Stimulated activated CD8-positive, alpha-beta memory T cell treated with anti-CD3 and anti-CD28 coated beads, Interleukin-12 subunit alpha, Interleukin-12 subunit beta, amount 100 ng/mL, for 4 hours (primary cell): ENCODE measurements at places on chromosomes 4 and X.

DNA sequence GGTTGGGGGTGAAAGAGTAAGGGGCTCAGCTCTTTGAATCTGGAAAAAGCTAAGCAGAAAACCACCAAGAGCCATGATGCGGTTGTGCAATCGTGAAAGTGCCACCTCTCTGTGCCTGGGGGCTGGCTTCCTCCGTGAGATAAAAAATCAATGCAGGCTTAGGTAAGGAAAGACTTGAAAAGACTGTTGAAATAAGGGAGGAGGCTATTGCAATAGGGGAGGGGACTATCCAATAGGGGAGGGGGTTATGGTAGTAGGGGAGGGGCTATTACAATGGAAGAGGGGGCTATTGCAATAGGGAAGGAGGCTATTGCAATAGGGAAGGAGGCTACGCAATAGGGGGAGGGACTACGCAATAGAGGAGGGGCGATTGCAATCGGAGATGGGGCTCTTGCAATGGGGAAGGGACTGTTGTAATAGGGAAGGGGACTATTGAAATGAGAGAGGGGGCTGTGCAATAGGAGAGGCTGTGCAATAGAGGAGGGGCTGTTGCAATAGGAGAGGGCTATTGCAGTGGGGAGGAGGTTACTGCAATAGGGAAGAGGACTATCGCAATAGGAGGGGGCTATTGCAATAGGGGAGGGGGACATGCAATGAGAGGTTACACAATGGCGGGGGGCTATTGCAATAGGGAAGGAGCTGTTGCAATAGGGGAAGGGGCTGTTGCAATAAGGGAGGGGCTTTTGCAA lies 162.3 kb upstream of the PSAPL1 start:
- no peak for DNase-seq

GRCh38 chr4:97984545-97985131 lies 158.6 kb downstream of the STPG2 start:
- DNase-seq = no peak

GRCh38 chrX:19579485-19579884 lies 64.2 kb upstream of the MAP3K15 start:
- DNase-seq = no peak

- no peak for DNase-seq
These were observed 76.8 kb upstream of the GC start for GRCh38 chr4:71860643-71861042.

- DNase-seq = no peak
These were observed 10.7 kb upstream of the ADH5 start for GRCh38 chr4:99099311-99099710.

- DNase-seq = no peak
These were observed 150.1 kb downstream of the HNRNPD start for GRCh38 chr4:82223715-82224114.

GRCh38 chrX:150762258-150763165 lies 69.3 kb downstream of the MTMR1 start:
- no peak for DNase-seq

- no peak for DNase-seq
These were observed at the start of gene COL4A6 for GRCh38 chrX:108438110-108438623. COL4A6 (minus strand) TSS chrX:108438422; CDS start chrX:108438196, 226 bp downstream.

- DNase-seq = no peak
These were observed 1972.6 kb downstream of the ARAP2 start for GRCh38 chr4:34271479-34272355.

GRCh38 chr4:158535130-158535614 lies 13.5 kb downstream of the RXFP1 start:
- DNase-seq = no peak

DNA sequence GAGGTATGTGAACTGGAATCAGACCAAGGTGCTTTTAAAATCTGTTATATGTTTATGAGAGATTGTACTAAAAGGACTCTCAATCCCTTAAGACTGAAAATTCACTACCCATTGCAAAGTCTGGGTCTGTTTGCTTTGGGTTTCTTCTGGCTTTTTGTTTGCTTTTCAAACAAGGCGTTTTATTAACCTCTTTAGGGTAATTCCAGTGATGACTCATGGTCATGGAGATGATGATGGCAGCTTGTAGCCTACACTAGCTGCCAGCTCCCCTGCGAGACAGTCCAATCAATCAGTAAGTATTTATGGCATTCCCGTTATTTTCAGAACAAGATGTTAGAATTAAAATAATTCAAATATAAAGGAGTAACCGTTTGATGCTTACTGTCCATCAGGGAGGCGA lies 643.8 kb upstream of the FTHL17 start:
- no peak for DNase-seq

- DNase-seq = no peak
These were observed 527.3 kb downstream of the GABRG1 start for GRCh38 chr4:45596379-45597101.

GRCh38 chr4:11814758-11815157 lies 386.1 kb upstream of the HS3ST1 start:
- no peak for DNase-seq
